ENCODE measurements at places on chromosomes 12 and 14.

DNA sequence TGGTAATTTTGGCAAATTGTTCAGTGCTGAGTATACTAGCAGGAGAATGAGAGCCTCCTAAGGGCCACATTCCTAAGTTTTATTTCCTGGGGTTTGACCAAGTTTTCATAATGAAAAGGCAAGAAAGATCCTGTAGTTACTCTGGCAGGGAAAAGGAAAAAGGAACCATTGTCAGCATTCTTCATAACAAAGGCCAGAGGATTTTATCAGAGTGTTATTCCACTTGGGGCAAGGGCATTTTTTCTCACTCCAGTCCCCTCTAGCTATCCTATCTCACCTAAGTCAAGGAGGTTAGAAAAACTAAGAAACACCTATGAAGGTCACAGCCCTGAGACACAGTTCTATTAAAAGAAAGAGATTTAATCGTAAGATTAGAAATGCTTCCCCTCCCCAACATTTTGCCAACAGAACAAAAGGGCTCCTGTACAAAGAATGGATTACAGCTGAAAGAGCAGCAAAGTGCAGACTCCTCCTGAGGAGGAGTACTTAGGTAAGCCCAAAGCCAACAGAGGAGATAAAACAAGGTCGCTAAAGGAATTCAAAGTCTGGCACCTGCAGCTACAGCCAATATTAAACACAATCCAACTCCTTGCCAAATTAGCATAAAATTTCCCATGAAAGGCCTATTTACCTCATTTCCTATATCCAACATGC, 162.4 kb downstream of the GALC start:
- no peak for DNase-seq

DNA sequence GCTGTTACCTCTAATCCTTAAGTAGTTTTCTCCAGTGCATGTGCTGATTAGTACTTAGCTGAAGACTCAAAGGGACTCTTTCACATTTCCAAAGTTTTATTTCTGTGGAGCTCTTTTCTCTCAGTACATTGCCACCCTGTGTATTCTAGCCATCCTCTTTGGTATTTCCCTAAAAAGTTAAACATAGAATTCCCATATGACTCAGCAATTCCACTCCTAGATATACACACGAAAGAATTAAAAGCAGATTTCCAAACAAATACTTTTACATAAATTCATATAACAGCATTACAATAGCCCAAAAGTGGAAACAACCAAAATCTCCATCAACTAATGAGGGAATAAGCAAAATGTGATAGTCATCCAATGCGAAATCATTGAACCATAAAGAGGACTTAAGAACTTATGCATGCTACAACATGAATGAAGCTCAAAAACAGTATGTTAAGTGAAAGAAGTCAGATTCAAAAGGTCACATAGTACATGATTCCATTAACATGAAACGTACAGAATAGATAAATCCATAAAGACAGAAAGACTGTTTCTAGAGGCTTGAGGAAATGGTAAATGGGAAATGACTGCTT, 9.0 kb upstream of the NOVA1 start:
- no peak for DNase-seq

- DNase-seq: no peak
These were observed 16.7 kb upstream of the TMEM260 start for GRCh38 chr14:56562883-56563282.

- DNase-seq: no peak
These were observed 140.0 kb downstream of the MON2 start for GRCh38 chr12:62606654-62607053.

DNA sequence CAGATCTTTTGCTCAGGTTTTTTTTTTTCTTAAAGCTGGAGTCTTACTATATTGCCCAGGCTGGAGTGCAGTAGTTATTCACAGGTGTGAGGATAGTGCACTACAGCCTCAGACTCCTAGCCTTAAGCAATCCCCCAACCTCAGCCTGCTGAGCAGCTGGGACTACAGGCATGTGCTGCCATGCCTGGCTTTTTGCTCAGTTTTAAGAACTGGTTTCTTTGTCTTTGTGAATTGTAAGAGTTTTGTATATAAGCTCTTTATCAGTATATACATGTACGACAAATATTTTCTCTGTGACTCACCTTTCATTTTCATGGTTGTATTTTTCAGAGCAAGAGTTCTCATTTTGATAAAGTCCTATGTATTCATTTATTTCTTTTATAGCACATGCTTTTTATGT, 33.3 kb upstream of the C2CD5 start:
- no peak for DNase-seq

DNA sequence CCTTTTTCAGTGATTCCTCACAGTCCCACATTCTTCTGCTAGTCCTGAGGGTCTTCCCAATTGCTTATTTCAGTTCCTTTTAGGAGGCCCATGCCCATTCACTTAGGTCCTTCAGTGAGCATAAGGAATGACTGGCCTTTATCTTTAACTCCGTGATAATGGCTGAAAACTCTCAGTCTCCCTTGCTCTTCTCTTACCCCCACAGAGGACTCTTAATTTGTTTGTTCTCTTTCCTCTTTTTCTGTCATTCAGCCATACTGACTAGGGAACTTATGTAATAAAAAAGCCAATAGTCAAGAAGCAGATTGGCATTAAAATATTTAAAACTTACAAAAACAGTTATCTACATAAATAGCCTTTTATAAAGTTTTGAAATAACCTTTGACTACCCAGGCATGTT, 17.1 kb upstream of the VDR start:
- no peak for DNase-seq

GRCh38 chr12:43115441-43116160, 436.4 kb downstream of the ADAMTS20 start:
- no peak for DNase-seq

- no peak for DNase-seq
These were observed 16.7 kb downstream of the COL2A1 start for GRCh38 chr12:47987411-47988072.

DNA sequence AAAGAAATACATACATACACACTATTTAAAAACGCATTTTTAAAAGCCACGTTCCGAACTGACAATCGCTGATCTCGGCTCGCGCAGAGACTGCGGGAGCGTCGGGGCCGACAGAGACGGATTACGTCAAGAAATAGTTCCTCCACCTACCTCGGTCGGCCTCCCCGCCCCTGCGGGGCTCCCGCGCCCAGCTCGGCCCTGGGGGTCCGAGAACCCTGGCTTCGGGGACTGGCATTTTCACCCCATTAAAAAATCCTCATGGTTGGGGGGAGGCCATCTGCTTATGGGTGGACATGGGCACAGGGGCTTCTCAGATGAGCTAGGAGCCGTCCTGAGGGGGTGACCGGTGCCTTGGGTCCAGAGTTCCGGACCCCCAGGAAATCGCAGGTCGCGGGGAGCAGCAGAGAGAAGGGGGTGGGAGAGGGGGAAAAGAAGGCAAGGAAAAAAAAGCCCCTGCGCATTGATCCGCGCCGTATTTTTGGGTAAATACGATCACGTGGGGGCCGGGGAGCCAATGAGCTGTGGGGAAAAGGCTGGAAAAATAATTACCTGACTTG, 324 bp upstream of the HOXC9 start:
- DNase-seq: no peak

DNA sequence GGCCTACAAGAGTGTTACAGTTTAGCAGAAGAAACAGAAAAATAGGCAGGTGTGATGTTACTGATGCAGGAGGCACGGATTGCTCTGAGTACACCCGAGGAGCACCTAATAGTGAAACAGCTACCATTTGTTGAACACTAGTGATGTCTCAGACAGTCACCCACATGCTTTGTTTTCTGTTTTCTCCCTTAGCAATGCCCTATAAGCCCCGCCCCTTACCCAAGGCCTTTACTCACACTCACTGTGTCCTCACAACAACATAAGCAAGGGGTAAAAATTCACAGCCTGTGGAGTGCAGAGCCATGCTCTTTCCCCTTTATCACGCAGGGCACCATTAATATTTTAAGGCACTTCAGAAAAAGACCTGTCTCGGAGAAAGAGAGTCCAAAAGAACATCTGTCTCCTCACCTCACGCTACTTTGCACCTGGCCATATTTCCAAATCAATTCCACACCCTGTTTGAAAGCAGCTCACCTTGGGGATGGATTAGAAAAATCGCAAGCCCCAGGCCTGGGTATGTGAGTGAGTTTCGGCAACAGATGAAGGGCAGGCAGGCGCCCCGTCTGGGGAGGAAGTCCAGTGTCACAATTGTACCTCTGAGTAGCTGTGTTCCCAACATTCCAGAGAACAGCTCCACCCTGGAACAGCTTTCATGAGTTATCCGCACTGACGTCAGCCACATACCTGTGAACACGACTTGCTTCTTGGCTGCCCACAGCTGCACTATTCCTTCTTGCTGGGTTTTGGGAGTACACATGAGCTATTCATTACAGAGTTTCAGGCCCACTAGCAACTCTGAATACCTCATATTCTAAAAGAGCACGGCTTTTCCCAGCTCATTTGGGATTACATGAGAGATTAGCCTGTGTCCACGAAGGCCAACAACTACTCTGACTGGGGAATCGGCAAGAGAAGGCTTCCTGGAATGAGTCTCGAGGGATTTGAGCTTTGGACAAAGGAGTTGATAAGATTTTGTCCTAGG, 26.0 kb downstream of the MAPK1IP1L start:
- peak; percentile 48 for DNase-seq

- DNase-seq: no peak
These were observed 4.8 kb downstream of the RPL10L start for GRCh38 chr14:46646796-46647195.

DNA sequence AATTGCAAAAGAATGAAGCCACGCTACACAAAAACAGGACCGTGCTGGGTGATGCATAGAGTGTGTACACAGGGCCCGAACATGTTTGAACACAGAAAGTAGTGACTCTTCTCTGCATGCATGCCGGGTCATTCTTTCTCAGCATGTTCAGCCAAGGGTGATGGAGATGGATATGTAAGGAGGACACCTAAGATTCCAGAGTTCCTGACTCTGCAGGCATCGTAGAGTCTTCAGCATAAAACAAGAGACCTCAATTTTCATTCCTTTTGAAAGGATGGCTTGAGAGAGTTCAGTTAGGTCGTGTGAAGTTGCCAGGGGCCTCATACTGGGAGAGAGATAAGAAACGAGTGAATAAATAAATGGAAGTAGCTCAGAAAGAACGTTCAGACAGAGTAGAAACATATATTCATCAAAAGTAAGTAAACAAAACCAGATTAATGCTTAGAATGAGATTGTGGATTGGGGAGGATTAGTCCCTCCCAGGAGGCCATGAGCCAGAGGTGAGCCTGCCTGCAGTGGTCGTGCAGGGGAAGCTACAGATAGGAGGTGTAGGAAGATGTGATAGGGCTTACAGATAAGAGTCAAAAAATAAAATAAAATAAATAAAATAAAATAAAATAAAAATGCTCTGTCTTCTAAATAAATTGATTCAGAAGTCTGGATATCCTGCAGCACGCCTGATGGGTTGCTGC, 27.6 kb upstream of the SEL1L start:
- DNase-seq: no peak

GRCh38 chr14:91061056-91061887, 831 bp upstream of the RPS6KA5 start:
- DNase-seq: no peak

DNA sequence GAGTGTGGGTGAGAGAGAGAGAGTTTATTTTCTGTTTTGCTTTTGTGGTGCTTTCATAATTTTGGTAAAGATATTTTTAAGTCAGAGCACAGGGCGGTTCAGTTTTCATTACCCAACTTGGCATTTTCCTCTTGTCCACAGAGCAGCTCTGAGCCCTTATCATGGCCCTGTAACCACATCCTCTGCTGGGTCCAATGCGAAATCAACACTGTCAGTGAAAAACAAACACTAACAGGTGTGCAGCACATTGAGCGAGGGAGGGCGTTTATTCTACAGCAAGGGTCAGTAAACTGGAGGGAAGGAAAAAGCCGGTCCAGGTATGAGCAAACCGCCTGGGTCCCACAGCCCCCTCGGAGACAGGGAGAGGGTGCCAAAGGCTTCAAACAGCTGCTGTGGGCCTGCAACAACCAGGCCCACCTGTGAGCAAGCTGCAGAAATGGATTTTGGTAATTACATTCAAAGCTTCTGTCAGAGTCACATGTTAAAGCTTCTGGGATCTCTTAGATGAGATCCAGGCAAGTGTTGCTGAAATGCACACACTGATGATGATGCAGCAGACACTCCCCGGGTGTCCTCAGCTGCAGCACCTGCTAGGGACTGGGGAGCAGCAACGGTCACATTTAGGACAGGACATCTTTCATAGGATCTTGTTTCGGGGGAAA, 132.7 kb upstream of the DYRK2 start:
- peak; percentile 42 for DNase-seq

GRCh38 chr12:51449580-51450246, 25.1 kb downstream of the SLC4A8 start:
- no peak for DNase-seq

DNA sequence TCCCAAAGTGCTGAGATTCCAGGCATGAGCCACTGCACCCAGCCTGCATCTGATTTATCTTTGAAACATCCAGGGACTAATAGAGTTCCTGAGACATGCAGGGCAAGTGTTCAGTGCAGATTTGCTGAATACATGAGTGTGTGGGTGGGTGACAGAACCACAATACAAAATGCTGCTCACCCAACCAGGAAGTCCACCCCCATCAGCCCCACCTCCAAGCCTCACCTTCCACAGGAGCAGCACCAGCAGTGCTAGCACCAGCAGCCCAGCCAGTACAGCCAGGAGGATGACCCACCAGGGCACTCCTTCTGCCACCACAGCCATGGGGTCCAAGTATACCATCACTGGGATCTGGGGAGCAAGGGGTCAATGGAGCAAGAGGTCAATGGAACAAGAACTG, 20.0 kb downstream of the ITGA7 start:
- DNase-seq: no peak

DNA sequence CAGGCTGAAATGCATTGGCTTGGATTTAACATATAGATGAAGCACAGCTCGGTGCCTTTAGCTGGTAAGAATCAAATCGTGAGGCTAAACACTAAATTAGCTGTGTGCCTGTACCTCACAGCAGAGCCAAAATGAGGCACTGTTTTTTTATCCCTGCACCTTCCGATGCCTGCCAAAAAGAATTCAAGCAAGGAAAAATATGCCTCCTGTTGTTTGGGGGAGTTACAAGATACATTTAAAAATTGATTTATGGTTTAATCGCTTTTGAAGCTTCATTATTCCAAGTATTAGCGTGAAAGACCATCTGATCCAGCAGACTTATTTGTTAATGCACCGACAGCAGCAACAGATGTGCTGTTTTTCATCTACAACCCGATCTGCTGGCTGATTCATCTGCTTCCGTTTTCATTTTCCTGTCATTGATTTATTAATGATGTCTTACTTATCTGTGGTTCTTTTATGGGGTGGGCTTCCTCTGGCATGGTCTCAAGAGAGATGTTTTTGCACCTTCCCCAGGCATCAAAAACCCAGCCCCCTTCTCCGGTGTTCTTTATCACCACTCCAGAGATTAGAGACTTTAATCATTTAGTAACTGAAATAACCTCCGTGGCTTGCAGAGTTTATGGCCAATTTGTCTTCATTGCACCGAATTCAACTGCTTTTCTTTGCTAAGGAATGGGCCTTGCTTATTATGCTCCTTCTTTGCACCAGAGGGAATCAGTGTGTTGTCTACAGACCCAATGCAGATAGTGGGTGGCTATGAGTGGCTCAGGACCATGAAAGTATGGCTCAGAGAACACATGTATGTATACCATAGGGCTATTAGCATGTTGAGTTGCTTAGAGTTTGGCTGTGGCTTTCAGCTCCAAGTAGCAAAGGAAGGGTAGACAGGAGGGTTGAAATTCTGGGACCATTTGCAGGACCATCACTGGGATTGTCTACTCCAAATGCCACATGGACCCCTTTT, 166.8 kb upstream of the TMEM260 start:
- no peak for DNase-seq
